ENCODE measurements at places on chromosomes 13 and 19. TPM values are rescaled to one million over a fixed set of nuclear protein-coding genes. Genes with fewer than 3 reads are reported as not detected.

GRCh38 chr19:20858861-20859260 lies 64.2 kb upstream of the ZNF85 start:
- DNase-seq = peak; percentile 69

- DNase-seq = peak; percentile 87
These were observed at the start of gene MAST1 for GRCh38 chr19:12838182-12838885. Gene MAST1, plus strand, starts transcription at chr19:12838515. Its CDS starts 58 bp downstream, at chr19:12838573.

GRCh38 chr19:36026091-36026876 lies 6.4 kb downstream of the CLIP3 start:
- no peak for DNase-seq

DNA sequence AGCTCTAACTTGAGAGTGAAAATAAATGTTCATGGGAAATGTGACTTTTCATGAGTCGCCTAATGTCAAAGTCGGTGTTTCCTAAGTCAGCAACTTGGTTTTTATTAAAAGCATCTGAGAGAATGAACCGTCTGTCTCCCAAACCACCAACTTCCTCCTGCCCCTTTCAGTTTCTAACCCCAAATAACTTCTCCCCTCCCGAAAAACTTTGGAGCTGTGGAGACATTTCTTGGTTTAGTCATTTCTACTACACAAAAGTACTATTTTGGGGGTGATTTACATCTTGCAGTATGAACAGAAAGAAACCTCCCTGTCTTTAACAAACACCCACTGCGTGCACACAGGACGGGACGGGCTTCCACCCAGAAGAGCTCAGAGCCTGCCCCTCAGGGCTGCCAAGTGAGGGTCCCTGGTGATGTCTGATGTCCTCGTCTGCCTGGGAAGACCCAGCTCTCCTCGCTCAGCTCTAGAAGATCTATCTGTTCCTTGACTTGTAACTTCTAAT lies 65.0 kb downstream of the RASA3 start:
- no peak for DNase-seq

- no peak for DNase-seq
These were observed 3.7 kb downstream of the GGACT start for GRCh38 chr13:100584896-100585295.

DNA sequence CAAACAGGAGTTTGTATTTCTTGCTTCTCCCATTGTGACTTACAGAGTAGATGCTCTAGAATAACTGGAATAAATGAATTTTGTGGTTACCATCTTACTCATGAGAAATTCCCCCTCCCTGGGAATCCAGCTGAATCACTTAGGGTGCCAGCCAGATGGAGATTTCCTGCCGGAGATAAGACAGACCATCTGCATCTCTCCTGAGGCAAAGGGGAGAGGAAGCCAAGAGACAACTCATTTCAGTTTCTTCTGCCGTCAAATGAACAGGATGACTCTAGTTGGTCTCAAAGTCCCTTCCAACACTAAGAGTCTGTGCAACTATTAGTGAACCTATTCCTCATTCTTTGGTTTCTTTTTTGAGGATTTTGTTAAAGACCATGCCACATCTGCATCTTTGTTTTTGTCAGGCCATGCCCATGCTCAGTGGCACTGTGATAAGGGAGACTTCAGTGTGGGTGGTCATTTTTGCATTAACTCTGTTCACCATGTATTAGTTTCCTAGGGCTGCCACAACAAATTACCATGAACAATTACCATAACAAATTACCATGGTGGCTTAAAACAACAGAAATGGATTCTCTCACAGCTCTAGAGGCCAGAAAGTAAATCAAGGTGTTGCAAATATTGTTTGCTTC lies 112.8 kb downstream of the NDFIP2 start:
- no peak for DNase-seq

GRCh38 chr13:42001580-42001979 lies 40.7 kb upstream of the VWA8 start:
- peak; percentile 63 for DNase-seq

- no peak for DNase-seq
These were observed 660 bp downstream of the CIC start for GRCh38 chr19:42269478-42270345.

GRCh38 chr13:33289966-33290365 lies 4.4 kb upstream of the STARD13 start:
- no peak for DNase-seq

GRCh38 chr19:18282788-18283141 lies 1.3 kb upstream of the JUND start:
- DNase-seq = no peak

DNA sequence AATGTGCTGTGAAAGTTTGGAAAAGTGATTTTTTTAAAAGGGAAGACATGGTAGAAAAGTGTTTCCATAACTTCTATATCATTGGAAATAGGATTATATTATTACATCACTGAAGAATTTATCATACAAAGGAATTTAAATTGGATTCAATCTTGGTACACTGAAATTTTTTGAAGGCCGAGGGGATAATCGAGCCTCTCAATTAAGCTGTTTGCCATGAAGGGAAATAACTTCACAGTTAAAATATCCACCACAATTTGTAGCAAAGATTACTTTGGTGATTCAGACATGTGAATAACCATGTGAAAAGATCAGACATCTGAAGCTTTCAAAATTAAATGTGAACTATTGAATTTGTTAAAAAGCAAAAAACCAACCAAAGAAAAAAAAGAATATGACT lies 215.3 kb downstream of the KLF5 start:
- no peak for DNase-seq

DNA sequence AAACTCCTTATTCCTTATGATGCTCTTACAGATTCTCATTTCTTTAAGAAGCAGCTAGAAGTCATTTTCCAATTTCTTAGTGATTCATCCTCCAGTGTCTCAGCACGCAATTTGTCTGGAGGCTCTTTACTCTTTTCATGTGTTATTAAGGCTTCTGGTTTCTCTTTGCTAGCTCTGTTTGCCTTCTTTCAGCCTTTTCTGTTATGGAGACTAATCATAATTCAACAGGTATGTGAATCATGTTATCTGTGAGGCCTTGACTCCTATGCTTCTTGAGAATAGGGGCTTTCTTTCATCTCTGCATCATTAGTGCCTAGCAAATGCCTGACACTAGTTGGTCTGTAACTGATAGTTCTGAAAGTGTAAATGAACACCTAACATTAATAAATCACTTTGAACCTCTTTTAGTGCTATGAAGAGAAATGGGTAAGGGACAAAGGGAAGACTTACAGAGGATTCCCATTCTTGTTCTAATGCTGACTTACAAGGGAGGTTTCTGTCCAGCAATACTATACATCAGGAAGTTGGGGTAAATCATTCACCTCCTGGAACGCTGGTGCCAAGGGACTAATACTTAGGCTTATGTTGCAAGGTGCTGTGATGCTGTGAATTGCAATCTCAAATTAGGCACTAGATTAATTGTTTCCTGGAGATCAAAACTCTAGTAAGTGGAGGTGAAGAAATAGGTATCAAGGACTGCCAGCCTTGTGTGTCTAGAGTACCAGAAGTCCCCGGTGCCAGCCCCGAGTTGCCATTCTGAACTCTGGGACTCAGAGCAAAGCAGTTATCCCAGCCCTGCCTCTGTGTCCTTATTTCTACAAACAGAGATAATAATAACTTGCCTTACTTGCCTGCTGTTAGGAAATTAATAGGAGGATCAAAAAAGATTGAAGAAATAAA lies 265.6 kb downstream of the DCLK1 start:
- DNase-seq = no peak

GRCh38 chr19:7987114-7987768 lies 18.2 kb downstream of the ELAVL1 start:
- DNase-seq = no peak

DNA sequence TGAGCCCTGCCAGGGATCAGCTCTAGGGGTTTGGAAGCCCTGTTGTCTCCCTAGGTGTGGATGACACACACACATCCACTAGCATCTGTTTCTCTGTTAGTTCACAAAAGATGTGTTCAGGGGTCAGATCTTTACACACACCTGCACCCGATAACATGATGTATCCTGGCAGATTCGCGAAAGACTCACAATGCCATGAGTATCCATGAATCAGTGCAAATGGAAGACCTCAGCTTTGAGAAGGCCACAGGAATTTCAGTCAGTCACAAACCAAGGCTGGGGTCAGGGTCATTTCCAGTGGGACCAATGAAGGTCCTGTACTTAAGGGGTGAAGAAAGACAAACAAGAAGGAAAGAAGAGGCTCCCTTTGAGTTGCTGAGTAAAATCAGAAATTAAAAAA lies 898.2 kb downstream of the UQCRFS1 start:
- DNase-seq = no peak

DNA sequence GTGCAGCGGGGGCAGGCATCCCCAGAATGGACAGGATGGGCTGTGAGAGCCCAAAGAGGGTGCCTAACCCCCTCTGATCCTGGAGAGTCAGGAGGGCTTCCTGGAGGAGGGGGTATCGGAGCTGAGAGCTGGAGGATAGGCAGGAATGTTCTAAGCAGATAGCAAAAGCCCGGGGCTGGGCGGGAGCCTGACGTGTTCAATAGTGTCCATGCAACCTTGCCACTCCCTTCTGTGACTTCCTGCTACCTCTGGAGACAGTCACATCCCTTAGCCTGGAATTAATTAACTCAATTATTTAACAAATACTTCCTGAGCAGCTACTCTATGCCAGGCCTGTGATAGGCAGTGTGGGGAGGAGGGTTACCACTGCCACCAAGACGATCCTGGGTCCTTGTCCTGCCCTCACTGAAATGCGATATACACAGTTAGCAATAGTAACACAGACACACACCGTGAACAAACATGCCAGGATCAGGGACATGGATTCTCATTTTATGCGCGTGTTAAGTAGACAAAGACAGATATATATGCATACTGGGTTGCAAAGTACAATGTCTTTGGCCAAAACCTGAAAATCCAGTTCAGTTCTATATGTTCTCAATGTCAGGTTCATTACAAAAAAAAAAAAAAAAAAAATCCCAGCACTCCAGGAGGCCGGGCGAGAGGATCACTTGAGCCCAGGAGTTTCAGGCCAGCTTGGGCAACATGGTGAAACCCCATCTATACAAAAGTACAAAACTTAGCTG lies 10.7 kb downstream of the AP2S1 start:
- no peak for DNase-seq

- DNase-seq = no peak
These were observed 21.4 kb downstream of the WDFY2 start for GRCh38 chr13:51605698-51606097.

GRCh38 chr19:30634996-30635975 lies 263.1 kb downstream of the ZNF536 start:
- no peak for DNase-seq

- no peak for DNase-seq
These were observed 38.4 kb upstream of the RAP2A start for GRCh38 chr13:97395447-97396136.

DNA sequence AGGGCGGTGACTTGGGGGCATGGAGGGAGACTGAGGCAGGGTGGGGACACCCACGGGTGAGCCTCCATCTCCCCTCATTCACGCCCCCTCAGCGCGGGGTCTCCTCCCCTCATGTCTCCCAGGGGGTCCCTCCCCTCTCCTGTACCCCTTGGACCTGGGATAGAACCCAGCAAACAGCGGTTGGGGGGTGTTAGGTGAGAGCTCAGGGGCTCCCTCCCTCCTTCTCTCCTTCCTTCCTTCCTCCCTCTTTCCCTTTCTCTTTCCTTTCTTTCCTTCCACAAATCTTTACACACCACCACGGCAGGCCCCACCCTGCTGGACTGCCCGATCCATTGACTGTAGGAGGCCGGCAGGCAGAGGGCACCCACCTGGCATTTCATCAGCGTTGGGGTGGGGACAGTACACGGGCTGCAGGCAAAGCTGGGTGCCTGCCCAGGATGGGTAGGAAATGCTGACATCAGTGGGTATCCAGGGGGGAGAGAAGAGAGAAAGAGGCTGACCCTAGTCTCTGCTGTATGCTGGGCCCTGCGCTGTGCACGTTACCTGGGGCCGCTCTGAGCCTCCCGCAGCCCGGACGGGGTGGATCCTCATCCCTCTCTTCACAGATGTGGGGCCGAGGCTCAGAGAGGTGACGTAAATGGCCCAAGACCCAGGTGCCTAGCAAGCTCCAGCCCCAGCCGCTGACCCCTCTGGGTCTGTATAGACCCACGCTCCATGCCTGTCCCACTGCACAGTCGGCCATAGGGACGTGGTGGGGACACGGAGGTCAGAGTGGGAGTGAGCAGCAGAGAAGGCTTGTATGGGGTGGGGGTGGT lies 3.5 kb downstream of the SSC5D start:
- no peak for DNase-seq

DNA sequence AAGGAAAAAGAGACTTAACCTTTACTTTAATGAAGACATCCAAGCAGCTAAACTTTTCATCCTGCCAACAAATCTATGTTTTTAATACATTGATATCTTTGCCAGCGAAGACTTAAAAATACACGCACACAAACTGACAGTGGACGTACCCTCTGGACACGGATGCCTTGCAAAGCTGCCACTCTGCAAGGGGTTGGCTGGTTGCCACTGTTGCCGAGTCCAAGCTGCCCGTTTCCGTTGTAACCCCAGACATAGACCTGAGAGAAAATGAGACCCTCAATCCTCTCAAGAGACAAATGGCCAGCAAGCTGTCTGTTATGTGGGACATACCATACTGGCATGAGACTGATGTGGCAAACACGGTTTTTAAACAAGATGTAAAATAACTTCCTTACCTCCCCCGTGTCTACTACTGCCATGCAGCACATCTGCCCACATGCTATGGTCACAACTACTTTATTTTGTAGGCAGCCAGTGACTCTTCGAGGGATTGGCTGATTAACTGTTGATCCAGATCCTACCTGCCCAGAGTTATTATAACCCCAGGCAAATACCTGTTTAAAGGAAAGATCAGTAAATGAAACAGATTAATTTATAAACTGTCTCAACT lies 21.2 kb downstream of the RCBTB2 start:
- no peak for DNase-seq

DNA sequence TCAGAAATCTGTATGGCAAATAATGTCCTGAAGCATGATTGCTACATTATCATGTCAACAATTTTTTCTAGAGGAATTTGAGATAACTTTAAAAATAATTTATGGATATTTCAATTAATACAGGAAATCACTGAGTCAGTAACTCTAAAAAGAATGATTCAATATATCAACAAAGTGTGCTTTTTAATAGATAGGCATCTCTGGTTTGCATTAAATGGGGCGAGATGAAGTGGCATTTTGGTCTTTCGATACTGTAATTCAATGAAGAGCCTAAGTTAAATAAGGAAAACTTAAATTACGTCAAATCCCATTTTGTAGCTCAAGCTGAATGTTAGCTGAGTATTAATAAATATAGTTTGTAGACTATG lies 342.8 kb downstream of the DACH1 start:
- no peak for DNase-seq

Gene BEST2
- 1.4 TPM for total RNA-seq

Gene TMEM86B
- total RNA-seq = 5.9 TPM

Gene ZNF611
- total RNA-seq = 136 TPM

Gene ABHD8
- 12.0 TPM for total RNA-seq

Gene FXYD7
- 0.97 TPM for total RNA-seq

Gene ZNF724
- total RNA-seq = 49.8 TPM

Gene SLC1A6
- 3.1 TPM for total RNA-seq

Gene IGFL1
- total RNA-seq = not detected

Gene TMEM255B
- total RNA-seq = 2.1 TPM

Gene CEACAM21
- not detected for total RNA-seq
